ENCODE measurements at places on chromosomes 3 and 15. TPM values are rescaled to one million over a fixed set of nuclear protein-coding genes. Genes with fewer than 3 reads are reported as not detected.

The SETD2 gene
- 72.1 TPM for total RNA-seq

The ARPIN gene
- total RNA-seq: 14.2 TPM

The CBLB gene
- 41.3 TPM for total RNA-seq

GRCh38 chr3:64321747-64322146, 96.5 kb upstream of the PRICKLE2 start:
- peak; percentile 46 for DNase-seq

- no peak for DNase-seq
Observed at GRCh38 chr3:78979028-78979427, 788.8 kb downstream of the ROBO1 start.

DNA sequence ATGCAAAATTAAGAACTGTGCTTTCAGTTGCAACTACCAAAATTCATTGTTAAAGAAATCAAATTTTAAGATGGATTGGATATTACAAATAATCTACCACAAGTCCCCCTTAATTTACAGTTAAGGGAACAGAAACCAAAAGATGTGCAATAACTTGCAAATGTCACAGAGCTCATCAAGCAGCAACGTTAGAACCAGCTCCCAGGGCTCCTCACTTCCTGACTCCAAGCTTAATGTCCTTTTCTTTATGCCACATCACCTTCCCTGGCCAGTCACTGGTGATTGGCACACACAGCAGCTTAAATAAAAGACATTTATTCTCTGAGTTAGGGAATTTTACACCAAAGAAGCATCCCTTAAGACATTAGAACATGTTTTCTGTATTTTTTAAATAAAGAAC, 159.7 kb downstream of the RSL24D1 start:
- no peak for DNase-seq
